ENCODE measurements at places on chromosomes 13 and 19. TPM values are rescaled to one million over a fixed set of nuclear protein-coding genes. Genes with fewer than 3 reads are reported as not detected.

The OR7D2 gene
- total RNA-seq = under 0.01 TPM

- peaks cover 12% of the 10 kb centered on the region for H3K4me1 ChIP-seq
- H3K4me3 ChIP-seq = peak overlapping the region; percentile 71
- H3K36me3 ChIP-seq = no peaks in the 10 kb centered on the region
- H3K27ac ChIP-seq = peak overlapping the region; percentile 100
- no peak for DNase-seq
Measured at GRCh38 chr13:30465343-30465592, 468 bp downstream of the HMGB1 start.

- no peak overlapping the region for H3K4me3 ChIP-seq
- H3K4me1 ChIP-seq = peaks cover 2% of the 10 kb centered on the region
- H3K27me3 ChIP-seq = peaks cover 68% of the 10 kb centered on the region
- H3K27ac ChIP-seq = no peak overlapping the region
- no peaks in the 10 kb centered on the region for H3K36me3 ChIP-seq
Measured at GRCh38 chr19:4575267-4576015, 16.0 kb upstream of the SEMA6B start.

DNA sequence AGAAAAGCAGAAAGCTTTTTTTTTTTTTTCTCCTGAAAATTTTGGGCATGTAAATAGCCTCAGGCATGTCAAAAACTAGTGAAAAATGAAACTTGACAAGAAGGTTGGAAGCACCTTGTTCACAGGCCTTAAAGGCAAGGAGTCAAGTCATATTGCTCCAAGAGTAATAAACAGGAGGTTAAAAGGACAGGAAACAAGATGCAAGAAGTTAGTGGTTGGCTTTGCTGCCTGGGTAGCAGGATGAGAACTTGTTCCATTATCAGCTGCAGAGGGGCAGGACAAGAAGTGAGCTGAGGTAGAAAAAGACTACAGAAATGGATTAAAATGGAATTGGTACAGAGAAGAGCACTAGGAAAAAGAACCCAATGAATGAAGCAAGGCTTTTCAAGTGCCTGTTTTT lies 242.6 kb downstream of the DCT start:
- DNase-seq = peak; percentile 28
- no peak overlapping the region for H3K27ac ChIP-seq
- H3K4me1 ChIP-seq = peaks cover 6% of the 10 kb centered on the region
- no peak overlapping the region for H3K4me3 ChIP-seq

DNA sequence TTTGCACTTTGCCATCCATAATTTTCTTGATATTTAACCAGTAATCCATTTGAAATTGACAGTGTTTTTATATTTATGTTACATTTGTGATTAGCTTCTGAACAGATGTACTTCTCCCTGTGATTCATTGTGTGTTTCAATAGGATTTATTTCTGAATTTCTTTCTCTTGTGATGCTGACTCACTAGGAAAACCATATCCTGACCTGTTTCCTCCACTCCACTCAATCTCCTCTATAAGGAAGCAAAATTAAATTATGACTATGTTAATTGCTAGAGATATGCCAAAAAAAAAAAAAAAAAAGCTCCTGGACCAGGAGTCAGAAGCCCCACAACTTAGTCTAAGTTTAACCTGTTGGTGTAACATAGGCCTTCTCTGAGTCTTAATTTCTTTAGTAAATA lies 614.6 kb upstream of the SPRY2 start:
- H3K27ac ChIP-seq = no peak overlapping the region
- H3K4me1 ChIP-seq = no peaks in the 10 kb centered on the region
- no peak overlapping the region for H3K4me3 ChIP-seq

- H3K4me3 ChIP-seq = no peak overlapping the region
- peaks cover 56% of the 10 kb centered on the region for H3K4me1 ChIP-seq
- no peak overlapping the region for H3K27ac ChIP-seq
Measured at GRCh38 chr19:7351861-7352260, 3.1 kb downstream of the ARHGEF18 start.

GRCh38 chr13:59261928-59262488 lies 901.7 kb downstream of the DIAPH3 start:
- H3K27me3 ChIP-seq = no peaks in the 10 kb centered on the region
- no peaks in the 10 kb centered on the region for H3K36me3 ChIP-seq
- no peak overlapping the region for H3K4me3 ChIP-seq
- no peaks in the 10 kb centered on the region for H3K4me1 ChIP-seq

The KLK1 gene
- 0.14 TPM for total RNA-seq

DNA sequence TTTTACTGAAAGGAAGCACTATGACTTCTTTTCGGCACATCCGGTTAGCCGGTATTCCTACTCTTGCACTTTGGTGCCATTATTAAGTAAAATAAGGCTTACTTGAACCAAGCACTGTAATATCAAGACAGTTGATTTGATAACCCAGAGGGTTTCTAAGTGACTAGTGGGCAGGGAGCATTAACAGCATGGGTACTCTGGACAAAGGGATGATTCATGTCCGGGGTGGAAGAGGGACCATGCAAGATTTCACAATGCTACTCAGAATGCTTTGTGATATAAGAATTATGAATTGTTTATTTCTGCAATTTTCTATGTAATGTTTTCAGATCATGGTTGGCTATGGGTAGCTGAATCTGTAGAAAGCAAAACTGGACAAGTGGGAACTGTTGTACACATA lies 282.1 kb downstream of the TDRD3 start:
- no peaks in the 10 kb centered on the region for H3K27me3 ChIP-seq
- no peak for DNase-seq
- no peak overlapping the region for H3K4me3 ChIP-seq
- H3K4me1 ChIP-seq = no peaks in the 10 kb centered on the region
- H3K36me3 ChIP-seq = no peaks in the 10 kb centered on the region

The AKAP11 gene
- 10.3 TPM for total RNA-seq

- no peaks in the 10 kb centered on the region for H3K27me3 ChIP-seq
- H3K4me3 ChIP-seq = peak overlapping the region; percentile 62
Measured at GRCh38 chr19:56477429-56478338, 539 bp upstream of the ZNF667 start.

The GALP gene
- not detected for total RNA-seq

The MEIOSIN gene
- total RNA-seq = not detected

The R3HDM4 gene
- total RNA-seq = 25.7 TPM

- no peaks in the 10 kb centered on the region for H3K36me3 ChIP-seq
- H3K27me3 ChIP-seq = no peaks in the 10 kb centered on the region
Measured at GRCh38 chr13:96700657-96701056, 293.6 kb downstream of the OXGR1 start.

DNA sequence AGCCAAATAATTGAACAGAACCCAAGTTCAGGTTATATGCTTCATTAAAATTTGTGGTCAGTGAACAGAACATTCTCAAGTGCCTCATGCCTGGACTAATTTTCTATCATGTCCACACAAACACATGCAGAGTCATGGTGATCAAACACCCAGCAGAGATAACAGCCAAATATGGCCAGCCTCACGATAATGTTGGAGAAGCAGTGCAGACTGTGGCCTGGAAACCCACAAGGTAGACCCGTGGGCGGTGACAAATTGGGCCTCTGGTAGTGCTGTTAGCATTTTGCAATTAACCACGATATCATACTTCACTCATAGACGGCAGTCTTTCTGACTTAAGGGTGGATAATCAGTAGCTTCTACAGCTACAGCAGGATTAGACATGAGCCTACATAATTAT lies 35.0 kb upstream of the VWA8 start:
- H3K4me1 ChIP-seq = no peaks in the 10 kb centered on the region
- H3K36me3 ChIP-seq = no peaks in the 10 kb centered on the region
- H3K4me3 ChIP-seq = no peak overlapping the region
- no peak for DNase-seq

The USHBP1 gene
- 0.76 TPM for total RNA-seq

The COMP gene
- total RNA-seq = 0.09 TPM

DNA sequence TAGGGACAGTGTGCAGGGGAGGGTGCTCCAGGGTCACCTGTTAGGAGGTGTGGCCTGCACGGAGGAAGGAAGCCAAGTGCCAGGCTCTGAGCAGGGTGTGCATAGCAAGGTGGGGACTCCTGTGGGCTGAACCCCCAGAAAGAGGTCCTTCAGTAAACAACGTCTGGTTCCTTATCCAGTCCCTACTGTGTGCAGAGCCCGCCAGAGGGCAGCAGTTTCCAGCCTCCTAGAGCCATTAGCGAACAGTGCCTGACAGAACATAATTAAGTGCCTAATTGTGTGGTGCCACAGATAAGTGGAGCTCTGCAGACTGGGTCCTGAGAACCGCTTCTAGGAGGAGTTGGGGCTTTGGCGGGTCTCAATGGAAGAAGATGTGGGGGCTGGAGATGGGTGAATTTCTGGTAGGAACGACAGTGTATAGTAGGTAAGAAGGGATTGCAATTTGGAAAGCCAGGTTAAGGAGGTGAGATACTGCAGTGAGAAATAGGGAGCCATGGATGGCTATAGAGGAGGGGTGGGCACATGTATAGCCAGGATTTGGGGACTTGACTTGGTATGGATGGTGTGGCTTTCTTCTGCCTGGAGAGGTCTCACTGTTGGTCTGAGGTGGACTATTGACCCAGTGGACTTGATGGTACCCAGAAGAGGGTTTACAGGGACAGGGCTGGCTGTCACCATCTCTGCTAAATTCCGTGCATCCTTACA lies 323.1 kb downstream of the ZNF536 start:
- no peaks in the 10 kb centered on the region for H3K36me3 ChIP-seq
- H3K27ac ChIP-seq = no peak overlapping the region
- H3K27me3 ChIP-seq = peaks cover 27% of the 10 kb centered on the region
- no peak for DNase-seq
- no peak overlapping the region for H3K4me3 ChIP-seq

The HS6ST3 gene
- total RNA-seq = 0.05 TPM

DNA sequence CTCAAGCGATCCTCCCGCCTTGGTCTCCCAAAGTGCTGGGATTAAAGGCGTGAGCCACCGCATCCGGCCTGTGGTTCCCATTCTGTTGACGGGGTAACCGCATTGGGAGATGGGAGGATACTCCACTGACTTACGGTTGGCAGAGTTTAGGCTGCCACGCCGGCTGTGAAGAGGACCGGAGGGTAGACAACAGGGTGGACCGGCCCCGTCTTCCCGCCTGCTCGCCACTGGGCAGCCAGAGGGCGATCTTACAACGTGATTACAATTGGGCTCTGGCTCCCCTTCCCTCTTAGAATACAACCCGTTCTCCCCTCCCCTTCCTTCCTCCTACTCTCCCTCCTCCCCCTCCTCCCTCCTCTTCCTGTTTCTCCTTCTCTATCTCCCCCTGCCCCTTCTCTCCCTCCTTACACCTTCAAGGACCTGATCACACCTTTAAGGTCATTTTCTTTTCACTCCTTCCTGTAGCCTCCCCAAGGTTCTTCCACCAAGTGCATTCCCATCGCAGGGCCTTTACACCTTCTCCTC lies 957 bp upstream of the CCDC194 start:
- no peak for DNase-seq
- H3K27ac ChIP-seq = no peak overlapping the region
- H3K36me3 ChIP-seq = peaks cover 6% of the 10 kb centered on the region
- no peak overlapping the region for H3K4me3 ChIP-seq
- peaks cover 21% of the 10 kb centered on the region for H3K4me1 ChIP-seq
- peaks cover 19% of the 10 kb centered on the region for H3K27me3 ChIP-seq

DNA sequence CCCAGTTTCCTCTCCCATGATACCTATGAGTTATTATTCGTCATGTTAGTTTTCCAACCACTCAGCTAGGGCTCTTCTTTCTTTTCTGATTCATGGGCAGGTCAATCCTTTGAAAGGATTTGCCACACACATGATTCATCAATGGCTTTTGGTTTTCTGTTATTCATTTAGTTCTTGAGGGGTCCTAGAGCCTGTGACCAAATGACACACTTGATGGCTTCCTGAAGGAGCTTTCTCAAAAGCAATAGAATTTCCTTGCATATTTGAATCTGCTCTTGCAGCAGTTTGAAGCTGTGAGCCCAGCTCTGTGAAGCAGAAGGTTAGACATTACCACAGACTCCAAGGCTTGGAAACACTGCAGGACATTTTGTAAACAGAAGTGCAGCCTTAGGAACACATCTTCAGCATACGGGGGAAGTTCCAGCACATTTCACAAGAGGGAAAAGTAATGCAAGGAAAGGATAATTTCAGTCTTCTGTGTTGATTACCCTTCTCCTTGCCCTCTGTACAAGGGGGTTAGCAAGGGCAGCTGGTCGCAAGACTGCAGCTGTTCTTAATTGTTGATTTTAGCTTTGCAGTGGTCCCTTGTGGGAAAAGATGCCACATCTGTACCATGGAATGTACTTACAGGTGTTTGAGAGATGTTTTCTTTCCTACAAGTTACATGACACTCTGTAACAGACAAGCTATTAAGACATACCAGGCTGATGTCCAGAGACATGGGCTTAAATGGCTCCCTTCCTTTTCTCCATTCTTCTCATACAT lies 338.6 kb downstream of the KCNRG start:
- H3K36me3 ChIP-seq = no peaks in the 10 kb centered on the region
- peaks cover 37% of the 10 kb centered on the region for H3K4me1 ChIP-seq
- H3K4me3 ChIP-seq = no peak overlapping the region
- peak overlapping the region; percentile 12 for H3K27ac ChIP-seq
- DNase-seq = no peak

GRCh38 chr19:49640113-49640898 lies at the start of gene RRAS:
RRAS (minus strand) TSS chr19:49640143; CDS start chr19:49640098, 45 bp downstream.
- peak within 1 kb of the TSS; percentile 66 for H3K4me3 ChIP-seq
- peaks cover 16% of the 10 kb centered on the region for H3K4me1 ChIP-seq
- H3K27me3 ChIP-seq = peaks cover 44% of the 10 kb centered on the region
- H3K27ac ChIP-seq = peak within 1 kb of the TSS; percentile 93
- peaks cover 11% of the 10 kb centered on the region for H3K36me3 ChIP-seq
